ENCODE measurements at places on chromosomes 4 and X.

DNA sequence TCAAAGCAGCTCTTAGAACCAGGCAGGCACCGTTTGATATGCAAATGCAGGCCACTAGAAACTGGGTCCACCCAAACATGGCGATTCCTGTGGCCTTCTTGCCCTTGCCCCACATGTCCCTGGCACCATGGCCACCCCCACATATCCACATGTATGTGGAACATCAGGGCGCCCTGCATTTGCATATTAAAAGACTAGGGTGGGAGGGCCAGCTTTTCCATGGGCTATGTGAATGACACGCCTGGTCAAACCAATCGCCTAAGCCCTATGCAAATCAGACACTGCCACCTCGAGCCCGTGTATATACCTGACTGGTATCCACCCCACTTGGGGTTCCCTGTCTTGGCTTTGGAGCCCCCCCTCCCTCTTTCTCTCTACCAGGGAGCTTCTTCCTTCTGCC, 107.0 kb downstream of the ABLIM2 start:
- no peak for DNase-seq

GRCh38 chr4:118224243-118224829, 128.5 kb downstream of the PRSS12 start:
- peak; percentile 21 for DNase-seq

DNA sequence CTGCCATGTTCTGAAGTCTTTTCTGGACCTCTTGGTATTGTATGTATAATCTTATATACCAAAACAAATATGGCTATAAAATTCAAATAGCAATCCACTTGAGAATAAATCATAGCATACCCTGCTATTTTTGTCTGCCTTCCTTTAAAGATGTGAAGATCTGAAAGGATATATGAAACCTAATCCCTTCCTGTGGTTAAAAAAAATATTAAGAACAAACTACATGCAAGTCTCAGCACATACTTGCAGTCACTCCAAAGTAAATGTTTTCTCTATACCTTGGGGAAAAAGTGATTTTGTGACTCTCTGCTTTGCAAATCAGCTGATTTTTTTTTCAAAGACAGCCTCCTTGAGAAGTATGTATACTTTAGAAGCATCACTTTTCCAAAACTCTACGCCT, 322.9 kb downstream of the ANKRD50 start:
- no peak for DNase-seq

DNA sequence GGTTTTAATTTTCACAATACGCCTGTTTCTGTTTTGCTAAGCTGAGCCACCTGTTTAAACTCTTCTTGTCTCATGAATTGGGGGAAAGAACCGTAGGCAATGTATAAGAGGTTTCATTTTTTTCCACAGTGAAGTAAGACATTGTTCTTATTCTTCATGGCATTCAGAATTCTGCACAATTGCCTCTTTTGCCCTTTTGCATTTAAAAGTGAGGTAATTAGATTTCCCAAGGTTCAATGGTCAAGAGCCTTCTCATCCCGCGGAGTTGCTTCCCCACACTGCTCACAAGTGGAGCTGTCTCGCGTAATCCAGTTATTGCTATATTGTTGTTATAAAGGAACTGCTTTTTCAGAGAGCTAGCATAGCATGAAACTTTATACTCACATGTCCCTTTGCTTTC, 90.9 kb upstream of the SPRY1 start:
- DNase-seq = no peak

DNA sequence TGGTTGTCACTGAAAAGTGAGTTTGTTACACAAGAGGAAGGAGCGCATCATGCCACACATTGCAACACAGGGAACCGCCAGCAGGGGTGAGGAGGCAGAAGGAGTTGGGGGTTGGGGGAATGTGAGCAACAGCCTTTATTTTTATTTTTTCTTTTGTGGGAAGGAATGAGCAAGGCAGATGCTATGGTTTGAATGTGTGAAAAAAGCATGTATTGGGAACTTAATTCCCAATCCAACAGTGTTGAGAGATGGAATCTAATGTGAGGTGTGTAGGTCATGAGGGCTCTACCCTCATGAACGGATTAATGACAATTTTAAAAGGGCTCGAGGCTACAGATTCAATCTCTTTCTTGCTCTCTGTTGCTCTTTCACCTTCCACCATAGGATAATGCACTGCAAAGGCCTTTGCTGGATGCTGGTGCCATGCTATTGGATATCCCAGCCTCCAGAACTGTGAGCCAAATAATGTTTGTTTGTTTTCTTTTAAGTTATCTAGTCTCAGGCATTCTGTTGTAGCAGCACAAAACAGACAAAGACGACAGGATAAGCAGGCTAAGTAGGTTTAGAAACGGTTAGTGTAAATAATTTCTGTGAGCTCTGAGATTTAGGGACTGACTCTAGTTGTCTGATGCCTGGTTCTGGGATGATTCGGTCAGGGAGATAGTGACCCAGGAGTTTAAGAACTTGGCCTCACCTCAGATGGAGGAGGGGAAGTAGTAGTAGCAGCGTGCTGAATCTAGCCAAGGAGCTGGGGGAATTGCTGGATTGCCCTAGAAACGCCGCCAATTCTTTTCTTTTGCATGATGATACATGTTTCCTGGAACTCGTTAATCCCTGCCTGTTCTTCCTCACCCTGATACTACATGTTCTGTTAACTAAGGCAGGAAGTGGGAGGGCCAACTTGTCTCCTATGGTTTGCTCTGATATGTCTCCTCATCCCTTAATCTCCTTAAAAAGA, 156.6 kb upstream of the CTSO start:
- no peak for DNase-seq

GRCh38 chr4:147284935-147285334, 196.0 kb upstream of the EDNRA start:
- DNase-seq = no peak

DNA sequence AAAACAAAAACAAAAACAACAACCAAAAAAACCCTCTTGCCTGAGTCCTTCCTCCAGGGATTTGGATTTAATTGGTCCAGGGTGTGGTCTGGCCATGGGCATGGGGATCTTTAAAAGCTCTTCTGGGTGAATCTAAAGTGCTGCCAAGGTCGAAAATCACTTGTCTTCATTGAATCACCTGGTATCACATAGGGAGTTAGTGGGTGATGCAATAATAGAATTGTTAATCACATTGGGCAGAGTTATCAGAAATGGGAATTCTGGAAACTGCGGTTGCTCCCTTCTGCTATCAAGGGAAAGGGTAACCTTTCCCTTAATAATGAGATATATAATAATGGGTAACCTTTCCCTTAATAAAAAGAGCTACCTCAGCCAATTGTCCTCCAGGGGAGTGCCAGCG, 267.9 kb upstream of the KLF3 start:
- no peak for DNase-seq

GRCh38 chrX:79375340-79375739, 8.2 kb upstream of the ITM2A start:
- no peak for DNase-seq

- DNase-seq = no peak
Observed at GRCh38 chr4:184267206-184267608, 49.5 kb upstream of the ENPP6 start.

DNA sequence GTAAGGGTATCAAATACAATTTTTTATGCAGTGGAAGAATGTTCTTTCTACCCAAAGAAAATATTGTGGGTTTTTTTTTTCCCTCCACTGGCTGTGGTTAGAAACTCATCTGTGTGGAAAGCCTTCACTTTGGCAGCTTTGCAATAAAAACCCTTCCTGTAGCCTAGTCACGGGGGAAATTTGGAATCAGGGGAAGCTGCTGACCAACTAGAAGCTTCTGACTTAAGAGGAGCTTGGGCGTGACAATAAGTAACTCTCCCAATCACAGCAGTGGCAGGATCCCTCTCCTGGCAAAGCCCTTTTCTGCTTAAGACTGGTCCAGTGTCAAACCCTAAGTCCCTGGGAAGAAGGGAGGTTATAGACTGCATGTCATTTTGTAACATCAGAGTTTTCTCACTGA, 87.9 kb downstream of the LRRC66 start:
- no peak for DNase-seq

DNA sequence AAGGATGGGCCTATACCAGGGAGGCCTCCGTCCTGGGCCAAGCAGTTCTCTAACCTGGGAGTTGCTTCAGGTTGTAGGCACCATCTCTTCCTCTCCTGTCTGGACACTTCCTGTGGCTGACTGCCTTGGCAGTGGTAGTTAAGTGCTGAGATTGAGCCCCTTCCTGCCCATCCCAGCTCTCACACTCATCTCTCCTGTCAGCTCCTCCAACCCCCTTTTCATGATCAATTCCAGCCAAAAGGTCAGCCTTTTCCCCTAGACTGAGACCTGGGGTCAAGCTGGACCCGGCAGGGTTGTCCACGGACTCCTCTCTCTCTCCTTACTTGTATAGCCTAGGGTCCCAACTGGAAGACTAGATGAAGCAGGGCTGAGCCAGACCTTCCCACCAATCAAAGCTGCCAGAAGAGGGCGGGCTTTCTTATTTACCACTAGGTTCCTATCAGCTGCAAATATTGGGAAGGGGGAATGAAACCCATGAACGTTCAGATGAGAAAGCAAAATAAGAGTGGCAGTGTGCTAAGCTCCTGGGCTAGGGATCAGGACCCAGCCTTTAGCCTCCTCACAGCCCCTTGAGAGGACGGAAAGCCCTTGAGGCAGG, 34.5 kb downstream of the KDM5C start:
- no peak for DNase-seq

DNA sequence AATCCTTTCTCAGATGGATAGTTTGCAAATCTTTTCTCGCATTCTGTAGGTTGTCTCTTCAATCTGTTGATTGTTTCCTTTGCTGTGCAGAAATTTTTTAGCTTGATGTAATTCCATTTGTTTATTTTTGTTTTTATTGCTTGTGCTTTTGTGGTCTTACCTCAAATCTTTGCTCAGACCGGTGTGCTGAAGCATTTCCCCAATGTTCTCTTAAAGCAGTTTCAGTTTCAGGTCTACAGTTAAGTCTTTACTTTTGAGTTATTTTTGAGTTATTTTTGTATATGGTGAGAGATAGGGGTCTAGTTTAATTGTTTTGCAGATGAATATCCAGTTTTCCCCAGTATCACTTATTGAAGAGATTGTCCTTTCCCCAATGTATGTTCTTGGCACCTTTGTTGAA, 18.2 kb upstream of the SLC25A14 start:
- DNase-seq = no peak

DNA sequence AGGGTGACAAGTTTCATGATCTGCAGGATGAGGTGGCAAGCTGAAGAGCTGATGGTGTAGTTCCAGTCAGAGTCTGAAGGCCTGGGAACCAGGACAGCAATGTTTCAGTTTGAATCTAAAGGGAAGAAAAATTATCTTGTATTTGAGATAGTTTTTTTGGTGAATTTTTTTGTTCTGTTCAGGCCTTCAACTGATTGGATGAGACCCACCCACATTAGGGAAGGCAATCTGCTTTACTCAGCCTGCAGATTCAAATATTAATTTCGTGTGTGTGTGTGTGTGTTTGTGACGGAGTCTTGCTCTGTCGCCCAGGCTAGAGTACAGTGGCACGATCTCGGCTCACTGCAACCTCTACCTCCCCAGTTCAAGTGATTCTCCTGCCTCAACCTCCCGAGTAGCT, 22.1 kb upstream of the SMIM14 start:
- no peak for DNase-seq

DNA sequence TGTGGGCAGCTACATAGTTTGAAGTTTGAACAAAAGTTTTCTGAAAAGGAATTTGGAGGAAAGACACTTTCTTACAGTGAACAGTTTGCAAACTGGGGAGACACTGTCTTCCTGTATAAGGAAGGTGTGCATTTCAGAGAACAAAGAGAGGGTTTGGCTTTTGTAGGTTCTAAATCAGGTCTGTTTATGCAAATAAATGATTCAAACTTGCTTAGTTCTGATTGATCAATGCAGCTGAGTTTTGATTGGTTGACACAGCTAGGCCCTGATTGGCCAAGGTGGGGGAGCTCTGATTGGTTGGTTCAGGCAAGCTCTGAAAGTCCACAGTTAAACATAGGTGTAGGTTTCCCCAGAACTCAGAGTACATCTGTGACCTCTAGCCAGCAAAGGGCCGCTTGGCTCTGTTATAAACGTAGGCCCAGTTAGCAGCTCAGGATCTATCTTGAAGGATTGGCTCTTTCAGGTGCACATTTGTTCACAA, 63.0 kb upstream of the ENPP6 start:
- DNase-seq = peak; percentile 60

- no peak for DNase-seq
Observed at GRCh38 chr4:69038582-69038981, 57.7 kb upstream of the UGT2B7 start.

DNA sequence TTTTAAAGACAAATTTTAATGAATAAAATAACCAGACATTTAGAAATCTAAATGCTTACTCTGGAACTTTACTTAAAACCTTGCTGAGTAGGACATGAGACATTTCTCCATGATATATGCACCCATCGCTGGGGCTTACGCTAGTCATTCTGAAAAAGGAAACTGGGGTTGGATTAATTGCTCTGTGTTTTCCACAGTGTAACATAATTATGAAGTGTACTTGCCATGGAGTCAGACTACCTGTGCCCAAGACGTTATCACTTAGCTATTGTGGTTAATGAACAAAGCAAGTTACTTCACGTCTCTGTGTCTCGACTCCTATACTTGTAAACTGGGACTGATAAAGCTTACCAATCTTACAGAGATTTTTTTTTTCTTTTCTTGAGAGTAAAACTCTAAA, 47.8 kb downstream of the SHISA3 start:
- no peak for DNase-seq

GRCh38 chr4:12636191-12636590, 847.9 kb downstream of the RAB28 start:
- no peak for DNase-seq

DNA sequence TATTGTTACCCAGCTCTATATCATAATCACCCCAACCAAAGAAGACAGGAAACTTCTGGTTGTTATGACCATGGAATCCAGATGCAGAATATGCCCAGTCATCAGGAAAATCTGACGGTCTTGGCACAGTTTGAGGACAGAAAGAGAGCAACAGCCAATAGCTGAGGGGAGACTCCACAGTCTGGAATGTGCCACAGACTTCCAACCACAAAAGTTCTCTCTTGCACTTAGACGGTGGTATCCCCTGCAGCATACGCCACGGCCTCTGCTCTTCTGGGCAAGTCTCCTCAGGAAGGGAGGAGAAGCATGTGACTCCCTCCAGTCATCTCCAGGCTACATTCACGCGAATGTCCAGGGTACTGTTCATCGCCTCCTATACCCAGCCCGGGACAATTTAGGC, 18.4 kb downstream of the ZNF827 start:
- DNase-seq = no peak

- DNase-seq = no peak
Observed at GRCh38 chr4:88527787-88528186, 4.2 kb upstream of the PYURF start.

DNA sequence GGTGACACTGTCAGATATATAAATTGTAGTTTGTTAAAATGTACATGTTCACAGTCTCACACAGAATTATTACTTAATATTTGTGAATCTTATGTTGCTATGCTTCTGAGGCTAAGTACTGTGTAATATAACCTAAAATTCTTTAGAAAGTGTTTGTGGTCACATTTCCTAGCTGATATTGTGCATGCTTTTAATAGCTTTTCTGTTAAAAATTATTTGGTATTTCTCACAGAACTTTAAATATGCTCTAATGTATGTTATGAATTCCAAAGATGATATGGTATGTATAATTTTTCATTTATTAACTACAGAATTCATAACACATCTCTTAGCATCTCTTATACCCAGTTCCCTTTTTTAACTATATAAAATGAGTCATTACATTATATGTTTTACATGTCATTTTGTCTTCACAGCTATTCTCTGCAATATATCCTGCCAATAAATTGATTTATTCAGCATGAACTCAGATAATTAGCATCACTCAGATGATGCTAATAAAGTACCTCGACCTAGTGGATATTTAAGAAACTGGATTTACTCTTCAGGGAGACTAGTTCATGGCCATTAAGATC, 9.3 kb downstream of the PTPN13 start:
- DNase-seq = no peak
